ENCODE measurements at places on chromosomes 6 and 20.

GRCh38 chr20:44137266-44137801 is 49.7 kb downstream of the JPH2 start:
- no peak for DNase-seq

GRCh38 chr6:133159255-133159795 is 81.8 kb upstream of the EYA4 start:
- no peak for DNase-seq

- no peak for DNase-seq
Measured at GRCh38 chr6:2053691-2054090, 191.7 kb downstream of the GMDS start.

DNA sequence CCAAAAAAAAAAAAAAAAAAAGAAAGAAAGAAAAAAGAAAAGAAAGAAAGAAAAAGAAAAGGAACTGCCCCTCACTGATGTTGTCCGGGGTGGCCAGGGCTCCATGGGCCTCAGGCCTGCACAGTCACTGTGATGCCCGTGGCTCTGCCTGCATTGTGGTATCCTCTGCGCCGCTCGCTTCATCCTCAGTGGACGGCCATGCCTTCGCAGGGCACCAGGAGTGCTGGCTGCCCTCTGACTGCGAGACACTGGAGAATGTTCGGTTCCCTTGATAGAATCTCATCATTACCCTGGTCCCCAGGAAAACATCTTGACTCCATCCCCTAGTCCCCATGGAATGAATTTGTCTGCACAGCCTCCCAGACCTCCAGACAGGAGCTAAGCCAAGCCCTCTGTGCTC is 61.7 kb downstream of the TMEM242 start:
- DNase-seq, result no peak

DNA sequence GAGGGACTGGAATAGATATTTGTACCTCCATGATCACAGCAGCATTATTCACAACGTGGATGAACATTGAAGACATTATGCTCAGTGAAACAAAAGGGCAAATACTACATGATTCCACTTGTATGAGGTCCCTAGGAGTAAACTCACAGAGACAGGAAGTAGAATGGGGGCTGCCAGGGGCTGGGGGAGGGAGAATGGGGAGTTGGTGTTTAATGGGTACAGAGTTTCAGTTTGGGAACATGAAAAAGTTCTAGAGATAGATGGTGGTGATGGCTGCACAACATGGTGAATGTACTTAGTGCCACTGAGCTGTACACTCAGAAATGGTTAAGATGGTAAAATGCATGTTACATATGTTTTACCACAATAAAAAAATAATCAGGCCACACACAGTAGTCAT is 164.3 kb upstream of the RREB1 start:
- no peak for DNase-seq

- DNase-seq, result no peak
Measured at GRCh38 chr20:53898556-53898931, 171.8 kb downstream of the BCAS1 start.

DNA sequence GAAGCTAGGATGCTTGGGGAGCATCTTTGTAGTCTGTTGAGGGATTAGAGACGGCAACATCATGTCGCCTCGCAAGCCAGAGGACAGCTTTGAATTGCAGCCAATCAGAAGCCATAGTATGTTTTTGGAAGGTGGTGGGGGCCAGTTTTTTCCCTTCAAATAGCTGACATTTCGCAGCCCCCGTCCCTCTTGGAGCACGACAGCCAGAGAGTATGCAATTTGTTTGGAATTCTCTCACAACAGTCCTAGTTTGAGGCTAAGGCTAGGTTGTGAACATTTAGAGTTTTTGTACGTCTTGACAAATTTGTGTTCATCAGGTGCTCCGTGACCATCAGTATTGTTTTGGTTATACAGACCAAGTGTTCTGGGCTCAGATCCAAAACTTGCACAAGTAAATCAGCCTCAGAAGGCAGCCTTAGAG is 83.3 kb downstream of the PLCB1 start:
- no peak for DNase-seq

GRCh38 chr20:49580813-49581174 is 12.9 kb upstream of the PTGIS start:
- DNase-seq, result no peak

- DNase-seq, result peak; percentile 26
Measured at GRCh38 chr6:38671885-38672467, 31.0 kb downstream of the GLO1 start.

GRCh38 chr20:56060486-56060885 is 55.2 kb upstream of the CBLN4 start:
- DNase-seq, result no peak

GRCh38 chr20:41510224-41510623 is 108.0 kb downstream of the CHD6 start:
- DNase-seq, result no peak

GRCh38 chr6:193180-193579 is 99.1 kb upstream of the DUSP22 start:
- no peak for DNase-seq

DNA sequence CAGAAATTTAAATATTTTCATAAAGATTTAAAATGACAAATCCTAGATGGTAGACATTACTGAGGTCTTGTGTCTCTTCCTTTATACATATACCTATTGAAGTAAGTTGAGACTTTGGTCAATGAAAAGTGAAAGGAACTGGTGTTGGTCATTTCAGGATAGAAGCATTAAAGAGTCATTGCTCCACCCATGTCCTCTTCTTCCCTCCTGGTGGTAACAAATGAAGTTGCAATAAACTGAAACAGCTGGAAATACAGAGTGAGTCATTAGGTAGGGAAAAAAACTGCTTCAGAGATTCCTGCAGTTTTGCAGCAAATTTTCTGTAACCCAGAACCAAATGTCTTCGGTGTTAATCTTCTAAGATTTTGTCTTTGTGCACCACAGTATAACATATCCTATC is 448.0 kb downstream of the EYS start:
- no peak for DNase-seq

DNA sequence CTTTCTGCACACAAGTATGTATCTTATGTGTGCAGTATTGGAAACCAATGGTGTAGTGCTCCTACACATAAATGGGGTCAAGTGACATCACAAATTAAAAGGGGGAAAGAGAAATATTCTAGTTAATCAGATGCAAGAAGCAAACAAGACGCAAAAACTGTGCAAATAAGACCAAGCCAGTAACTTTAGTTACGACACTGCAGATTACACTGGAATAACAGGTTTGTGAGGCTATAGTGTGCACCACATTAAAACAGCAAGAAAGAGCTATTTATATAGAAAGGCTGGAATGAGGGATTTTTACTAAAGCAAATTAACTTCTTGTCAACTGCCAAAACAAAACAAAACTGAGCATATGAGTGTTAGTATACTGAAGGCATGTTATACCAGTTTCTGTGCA is 45.8 kb downstream of the NR2E1 start:
- no peak for DNase-seq

DNA sequence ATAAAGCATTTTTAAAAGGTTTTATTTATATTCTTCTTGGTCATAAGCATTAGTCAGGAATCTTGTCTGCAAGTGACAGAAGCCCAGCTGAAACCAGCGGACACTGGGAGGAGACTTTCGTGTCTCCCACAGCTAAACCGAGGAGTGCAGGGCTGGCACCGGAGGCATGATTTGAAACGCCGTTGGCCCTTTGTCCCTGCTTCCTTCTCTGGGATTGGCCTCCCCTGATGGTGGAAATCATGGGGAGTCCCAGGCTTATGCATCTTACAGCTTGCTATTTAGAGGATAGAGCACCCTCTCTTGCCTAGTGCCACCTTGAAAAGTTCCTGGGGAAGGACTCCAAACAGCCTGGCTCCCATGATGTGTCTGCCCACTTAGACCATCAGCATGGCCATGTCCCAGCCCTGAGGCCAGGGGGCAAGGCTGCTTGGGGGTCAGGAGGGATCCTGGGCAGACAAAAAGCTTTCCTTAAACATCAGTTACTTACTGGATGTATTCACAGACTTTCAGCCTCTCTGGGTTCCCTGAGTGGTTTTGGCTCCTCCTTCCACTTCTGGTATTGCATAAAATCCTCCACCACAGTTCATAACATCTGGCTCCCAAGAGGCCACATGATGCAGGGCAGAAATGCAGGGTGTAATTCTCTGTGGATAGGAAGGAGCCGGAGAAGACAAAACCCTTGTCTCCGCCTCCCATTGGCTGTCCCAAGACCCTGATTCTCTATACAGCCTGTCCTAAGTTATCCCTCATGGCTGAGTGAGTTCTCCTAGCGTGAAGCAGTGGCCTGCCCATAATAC is 49.3 kb upstream of the INSM1 start:
- no peak for DNase-seq

DNA sequence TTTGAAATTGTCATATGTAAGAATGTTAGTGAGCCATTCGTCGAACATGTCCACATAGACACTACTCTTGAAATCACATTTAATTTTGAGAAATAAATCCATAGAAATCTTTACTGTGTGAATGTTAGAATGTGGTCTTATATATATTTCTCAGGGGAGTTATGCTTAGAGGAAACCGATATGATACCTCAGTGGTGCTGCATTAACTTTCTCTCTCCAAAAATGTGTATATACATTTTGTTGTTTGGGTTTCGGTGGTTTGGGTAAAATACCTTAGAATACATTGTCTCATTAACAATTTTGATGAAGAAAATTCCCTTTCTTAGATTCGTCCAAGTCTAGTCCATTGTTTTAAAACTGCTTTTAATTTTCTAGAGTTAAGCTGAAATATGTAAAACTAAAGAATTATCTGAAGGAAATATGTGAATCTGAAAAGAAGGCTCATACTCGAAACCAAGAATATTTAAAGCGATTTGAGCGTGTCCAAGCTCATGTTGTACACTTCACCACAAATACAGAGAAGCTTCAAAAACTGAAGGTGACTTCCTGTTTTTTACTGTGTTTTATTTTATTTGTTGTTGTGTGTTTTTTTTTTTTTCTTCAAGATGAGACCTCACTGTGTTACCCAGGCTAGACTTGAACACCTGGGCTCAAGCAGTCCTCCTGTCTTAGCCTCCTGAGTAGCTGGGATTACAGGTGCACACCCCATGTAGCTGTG is 10.3 kb downstream of the KIZ start:
- DNase-seq, result no peak

GRCh38 chr6:154403788-154404187 is 47.2 kb upstream of the IPCEF1 start:
- DNase-seq, result no peak

DNA sequence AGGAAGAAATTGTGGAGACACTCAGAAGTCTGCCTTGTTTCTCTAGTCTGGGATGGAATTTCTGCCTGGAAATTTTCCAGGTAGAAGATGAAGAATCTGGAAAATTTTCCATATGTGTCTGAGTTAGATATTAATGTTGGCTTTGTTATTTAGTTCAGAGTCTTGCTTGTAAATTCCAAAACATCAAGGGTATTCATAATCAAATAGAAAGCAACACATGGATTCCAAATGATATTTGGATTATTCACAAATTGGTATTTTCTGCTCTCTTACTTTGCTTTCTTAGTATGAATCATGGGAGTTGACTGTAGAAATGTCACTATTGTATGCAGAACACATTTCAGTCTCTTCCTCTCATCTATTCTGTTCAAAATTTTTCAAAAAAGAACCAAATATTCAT is 116.0 kb downstream of the GRIK2 start:
- DNase-seq, result no peak

DNA sequence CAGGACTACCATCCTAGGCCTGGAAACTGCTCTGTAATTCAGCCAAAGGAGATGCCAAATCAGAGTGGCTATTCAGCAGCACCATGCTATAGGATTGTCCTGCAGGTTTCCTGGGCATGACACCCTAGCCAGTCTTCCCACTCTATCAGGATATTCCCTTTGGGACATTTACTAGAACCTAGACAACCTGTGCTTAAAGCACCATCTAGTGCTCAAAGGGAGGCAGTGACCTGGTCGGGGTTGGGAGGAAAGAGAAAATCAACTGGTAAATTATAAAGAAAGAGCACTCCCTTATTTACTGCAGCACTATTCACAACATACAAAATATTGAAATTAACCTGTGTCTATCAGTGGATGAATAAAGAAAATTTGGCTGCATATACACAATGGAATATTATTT is 67.2 kb upstream of the SMLR1 start:
- DNase-seq, result no peak

DNA sequence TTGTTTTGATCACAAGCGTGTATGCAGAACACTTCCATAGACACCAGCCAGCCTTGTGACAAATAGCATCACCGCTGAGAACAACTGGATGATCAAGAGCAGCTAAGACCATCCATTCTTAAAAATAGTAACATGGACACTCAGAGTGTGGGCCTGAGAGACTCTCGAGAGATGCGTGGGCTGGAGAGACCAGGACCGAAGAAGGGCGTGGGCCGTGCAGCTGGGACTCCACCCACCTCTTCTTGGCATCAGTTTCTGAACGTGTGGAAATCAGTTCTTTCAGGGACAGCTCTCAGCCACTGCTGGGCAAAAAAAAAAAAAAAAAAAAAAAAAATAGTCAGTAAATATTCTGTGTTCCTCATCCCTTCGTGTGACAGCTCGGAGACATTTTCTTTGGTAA is 314.5 kb upstream of the CDH4 start:
- no peak for DNase-seq

DNA sequence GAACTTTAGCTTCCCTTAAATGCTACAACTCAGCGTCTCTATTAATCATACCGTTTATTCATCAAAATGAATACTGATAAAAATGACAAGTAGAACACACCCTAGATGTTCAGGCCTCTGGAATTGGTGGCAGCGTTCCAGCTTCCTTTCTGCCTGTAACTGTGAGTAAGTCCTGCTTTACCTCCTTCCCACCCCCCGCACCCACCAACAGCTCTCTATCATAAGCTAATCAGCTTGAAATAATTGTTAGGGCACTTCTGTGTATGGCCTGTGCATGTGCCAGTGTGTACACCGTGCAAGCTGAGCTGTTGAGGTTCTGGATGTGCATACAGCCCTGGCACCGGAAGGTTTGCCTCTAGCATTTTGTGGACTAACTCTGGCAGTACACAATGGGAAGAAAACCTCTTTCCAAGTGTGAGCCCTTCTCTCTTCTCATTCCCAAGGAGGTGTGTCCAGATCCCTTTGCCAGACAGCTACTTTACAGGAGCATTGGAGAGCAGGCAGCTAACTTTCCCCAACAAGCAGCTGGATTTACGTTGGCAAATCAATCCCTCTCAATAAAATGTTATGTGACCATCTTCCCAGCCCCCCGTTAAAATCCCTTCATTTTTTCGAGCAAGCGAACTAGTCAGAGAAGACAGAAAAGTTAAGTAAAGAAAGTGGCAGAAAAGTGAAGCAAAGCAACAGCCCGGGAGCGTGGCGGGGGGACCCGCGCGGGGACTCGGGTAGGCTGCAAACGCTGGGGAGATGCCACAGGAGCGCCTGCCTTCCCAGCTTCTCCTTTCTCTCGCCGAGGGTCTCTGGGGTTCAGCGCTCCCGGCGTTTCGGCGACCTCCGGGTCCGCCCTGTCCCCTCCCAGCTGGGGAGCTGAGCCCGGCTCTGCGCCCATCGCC is 803 bp upstream of the ADGRG6 start:
- no peak for DNase-seq

DNA sequence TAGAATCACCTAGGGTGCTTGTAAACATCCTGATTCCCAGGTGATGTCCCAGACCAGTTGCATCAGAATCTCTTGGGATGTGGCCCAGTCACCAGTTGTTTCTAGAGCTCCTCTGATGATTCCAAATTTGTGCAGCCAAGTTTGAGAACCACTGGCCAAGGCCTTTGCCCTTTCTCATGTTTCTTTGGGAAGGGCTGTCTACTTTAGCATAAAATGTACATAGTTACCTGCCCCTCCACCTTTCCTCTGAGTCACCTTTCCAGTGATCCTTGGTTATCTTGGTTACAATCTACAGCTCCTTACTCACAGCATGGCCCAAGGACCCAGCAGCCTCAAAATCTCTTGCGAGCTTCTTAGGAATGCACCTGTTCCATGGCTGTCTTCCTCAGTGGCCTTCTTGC is 266.4 kb upstream of the PRND start:
- no peak for DNase-seq

- no peak for DNase-seq
Measured at GRCh38 chr6:12189150-12189549, 101.0 kb upstream of the EDN1 start.

Data from stimulated activated naive CD8-positive, alpha-beta T cell treated with anti-CD3 and anti-CD28 coated beads, Interleukin-15, Interleukin-2, amounts not matched to agents 100 U/mL and 50 U/mL, for 24 hours (primary cell).